Panc1 (cell line): ENCODE measurements at places on chromosomes 5 and 9. TPM values are rescaled to one million over a fixed set of nuclear protein-coding genes. Genes with fewer than 3 reads are reported as not detected.
A peak's percentile ranks its signal among the peaks of the same experiment; 100 is the strongest.

DNA sequence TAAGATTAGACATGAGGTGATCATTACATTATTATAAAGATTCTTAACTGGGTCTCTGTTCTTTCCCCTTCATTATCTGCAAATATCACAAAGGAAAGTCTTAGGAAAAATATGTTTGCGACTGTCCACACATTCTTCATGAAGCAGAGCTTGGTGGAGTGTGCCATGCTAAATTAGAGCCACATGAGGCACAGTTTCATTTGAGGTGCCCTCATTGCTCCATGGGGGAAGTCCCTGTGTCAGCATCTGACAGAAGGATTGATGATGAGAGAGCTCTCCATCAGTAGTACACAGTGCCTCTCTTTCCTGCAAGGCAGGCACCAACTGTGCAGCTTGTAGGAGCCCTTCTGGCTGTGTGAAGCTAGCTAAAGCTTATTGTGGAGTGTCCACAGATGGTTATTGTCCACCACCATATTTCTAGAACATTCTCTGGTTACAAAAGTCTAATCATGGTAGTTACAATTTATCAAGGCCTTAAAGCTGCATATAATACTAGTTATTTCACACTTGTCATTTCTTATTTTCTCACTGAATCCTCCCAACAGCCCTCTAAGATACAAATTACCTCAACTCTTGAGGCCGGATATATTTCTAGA lies 63.9 kb downstream of the C9orf152 start:
- no peak overlapping the region for H3K4me3 ChIP-seq
- no peak for DNase-seq
- H3K27ac ChIP-seq = no peak overlapping the region
- H3K4me1 ChIP-seq = no peaks in the 10 kb centered on the region
- H3K27me3 ChIP-seq = no peaks in the 10 kb centered on the region
- H3K36me3 ChIP-seq = no peaks in the 10 kb centered on the region

DNA sequence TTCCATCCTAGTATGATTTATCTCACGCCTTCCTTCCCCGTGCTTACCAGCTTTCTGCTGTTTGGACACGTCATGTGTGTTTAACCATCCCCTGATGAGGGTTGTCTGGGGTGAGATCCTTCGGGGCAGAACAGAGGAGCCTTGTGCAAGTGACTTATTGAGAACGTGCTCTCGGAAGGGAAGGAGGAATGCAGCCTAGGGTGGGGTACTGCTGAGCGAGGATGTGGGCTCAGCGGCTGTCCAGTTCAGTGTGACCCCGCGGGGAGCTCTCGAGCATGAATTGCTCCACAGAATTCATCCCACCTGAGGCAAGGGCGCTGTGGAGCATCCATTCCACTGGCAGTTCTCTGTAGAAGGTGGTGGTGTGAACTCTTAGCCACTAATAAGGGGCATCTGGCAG lies 4.0 kb downstream of the MYOZ3 start:
- DNase-seq = no peak
- no peak overlapping the region for H3K4me3 ChIP-seq
- no peaks in the 10 kb centered on the region for H3K4me1 ChIP-seq
- H3K36me3 ChIP-seq = no peaks in the 10 kb centered on the region
- no peak overlapping the region for H3K27ac ChIP-seq

GRCh38 chr5:75601996-75602395 lies 9.3 kb upstream of the ANKDD1B start:
- H3K27ac ChIP-seq = no peak overlapping the region
- H3K4me1 ChIP-seq = no peaks in the 10 kb centered on the region
- no peak for DNase-seq
- peaks cover 6% of the 10 kb centered on the region; the same call in 1 of the 2 replicates for H3K36me3 ChIP-seq
- no peak overlapping the region for H3K4me3 ChIP-seq

DNA sequence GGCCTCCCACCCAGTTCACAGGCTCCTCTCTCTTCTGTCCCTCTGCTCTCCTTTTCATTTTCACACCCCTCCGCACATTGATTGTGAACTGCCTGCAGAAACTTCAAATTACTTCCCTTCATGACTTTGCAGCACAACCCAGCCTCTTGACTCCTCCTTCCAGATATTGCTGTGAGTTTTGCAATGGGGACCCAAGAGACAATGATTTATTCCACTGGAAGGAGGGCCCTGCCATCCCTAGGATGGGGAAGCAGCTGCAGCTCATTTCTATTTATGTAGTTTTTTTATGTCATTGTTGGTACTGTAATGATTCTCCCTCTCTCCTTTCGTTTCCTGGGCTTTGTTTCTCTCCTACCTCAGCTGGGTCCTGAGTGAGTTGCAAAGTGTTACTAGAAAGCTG lies 364.9 kb downstream of the ICE1 start:
- no peak for DNase-seq
- H3K36me3 ChIP-seq = no peaks in the 10 kb centered on the region
- no peaks in the 10 kb centered on the region for H3K27me3 ChIP-seq

DNA sequence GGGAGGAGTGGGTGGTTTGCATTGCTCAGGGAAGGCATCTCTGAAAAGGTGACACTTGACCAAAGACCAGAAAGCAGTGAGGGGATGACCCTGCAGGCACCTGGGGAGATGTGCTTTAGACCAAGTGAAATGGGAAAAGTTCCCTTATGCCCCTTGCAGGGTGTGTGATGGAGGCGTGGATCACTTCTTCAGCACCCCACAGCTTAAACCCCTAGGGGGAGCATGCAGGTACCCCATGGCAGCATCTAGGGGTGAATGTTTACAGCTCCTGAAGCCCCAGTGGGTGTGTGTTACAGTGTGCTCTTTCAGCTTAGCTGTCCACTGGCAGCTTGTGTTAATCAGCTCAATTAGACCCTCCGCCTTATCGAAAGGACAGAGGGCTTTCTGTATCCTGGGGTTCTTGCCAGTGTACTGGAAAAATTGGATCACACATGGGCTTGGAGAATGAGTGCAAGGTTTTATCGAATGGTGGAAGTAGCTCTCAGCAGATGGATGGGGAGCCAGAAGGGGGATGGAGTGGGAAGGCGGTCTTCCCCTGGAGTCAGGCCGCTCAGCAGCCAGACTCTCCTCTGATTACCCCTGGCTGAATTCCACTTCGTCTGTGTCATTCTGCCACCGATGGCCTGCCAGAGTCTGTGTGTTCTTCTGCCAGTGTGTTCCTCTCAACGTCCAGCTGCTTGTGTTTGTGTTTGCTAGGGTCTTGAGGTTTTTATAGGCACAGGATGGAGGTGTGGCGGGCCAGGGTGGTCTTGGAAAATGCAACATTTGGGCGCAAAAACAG lies 6.3 kb downstream of the BHMT2 start:
- no peak overlapping the region for H3K27ac ChIP-seq
- H3K36me3 ChIP-seq = no peaks in the 10 kb centered on the region
- no peak for DNase-seq
- H3K27me3 ChIP-seq = peaks cover 4% of the 10 kb centered on the region; the same call in 1 of the 2 replicates
- H3K4me3 ChIP-seq = no peak overlapping the region

GRCh38 chr5:76074487-76075065 lies 8.6 kb upstream of the SV2C start:
- no peak overlapping the region for H3K27ac ChIP-seq
- no peaks in the 10 kb centered on the region for H3K36me3 ChIP-seq
- H3K27me3 ChIP-seq = peaks cover 22% of the 10 kb centered on the region
- no peaks in the 10 kb centered on the region for H3K4me1 ChIP-seq
- no peak overlapping the region for H3K4me3 ChIP-seq

DNA sequence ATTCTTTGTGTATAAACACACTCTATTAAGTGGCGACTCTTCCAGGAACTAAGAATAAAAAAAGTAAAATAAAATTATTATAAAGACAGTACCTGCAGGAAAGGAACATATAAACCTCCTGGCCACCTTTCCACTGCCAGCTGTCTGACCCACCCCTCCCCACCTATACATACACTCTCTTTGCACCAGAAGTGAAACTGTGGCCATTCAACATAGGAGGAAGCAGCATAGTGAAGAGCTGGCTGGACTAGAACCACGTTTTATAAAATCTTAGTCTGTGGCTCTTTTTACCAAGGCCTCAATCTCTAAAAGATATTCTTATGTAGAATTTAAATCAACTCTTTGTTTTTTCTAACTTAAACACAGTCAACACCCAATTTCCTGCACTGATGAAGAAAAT lies 289.6 kb downstream of the GABRB2 start:
- DNase-seq = no peak
- H3K27me3 ChIP-seq = no peaks in the 10 kb centered on the region
- H3K4me3 ChIP-seq = no peak overlapping the region
- no peaks in the 10 kb centered on the region for H3K36me3 ChIP-seq
- no peak overlapping the region for H3K27ac ChIP-seq

GRCh38 chr9:95506678-95507463 lies 9.9 kb downstream of the PTCH1 start:
- no peak for DNase-seq
- peak overlapping the region; percentile 78 for H3K27ac ChIP-seq
- peaks cover 15% of the 10 kb centered on the region for H3K4me1 ChIP-seq
- H3K4me3 ChIP-seq = peak overlapping the region; percentile 78
- H3K36me3 ChIP-seq = no peaks in the 10 kb centered on the region; the same call in 1 of the 2 replicates
- no peaks in the 10 kb centered on the region for H3K27me3 ChIP-seq

DNA sequence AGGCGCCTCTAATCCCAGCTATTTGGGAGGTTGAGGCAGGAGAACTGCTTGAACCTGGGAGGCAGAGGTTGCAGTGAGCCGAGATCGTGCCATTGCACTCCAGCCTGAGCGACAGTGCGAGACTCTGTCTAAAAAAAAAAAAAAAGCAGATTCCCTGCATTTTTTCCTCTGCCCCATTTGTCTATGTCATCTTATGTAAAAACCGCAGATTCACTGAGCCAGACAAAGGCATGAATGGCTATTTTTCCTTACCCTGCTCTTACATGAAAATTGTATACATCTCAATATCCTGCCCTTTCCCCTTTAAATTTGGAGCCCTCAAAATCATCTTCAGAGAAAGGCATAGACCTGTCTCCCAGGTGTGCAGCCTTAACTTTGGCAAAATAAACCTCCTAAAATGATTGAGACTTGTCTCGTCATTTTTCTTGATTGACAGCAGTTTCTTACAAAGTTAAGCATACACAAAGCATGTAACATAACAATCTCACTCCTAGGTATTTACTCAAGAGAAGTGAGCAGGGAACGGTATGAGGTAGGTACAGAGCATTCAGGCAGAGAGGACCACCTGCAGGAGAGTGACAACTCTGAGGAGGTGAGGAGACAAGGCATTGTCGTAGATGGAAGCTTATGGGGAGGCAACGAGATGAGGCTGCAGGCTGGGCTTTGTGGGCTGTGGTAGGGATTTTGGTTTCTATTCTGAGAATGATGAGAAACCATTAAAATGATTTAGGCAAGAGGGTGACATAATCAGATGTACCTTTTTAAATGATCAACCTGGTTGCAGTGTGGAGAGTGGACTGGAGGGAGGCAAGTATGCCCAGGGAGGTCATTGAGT lies 65.7 kb upstream of the IL6ST start:
- H3K36me3 ChIP-seq = no peaks in the 10 kb centered on the region
- DNase-seq = no peak
- peaks cover 7% of the 10 kb centered on the region; the same call in 1 of the 2 replicates for H3K4me1 ChIP-seq
- H3K4me3 ChIP-seq = no peak overlapping the region

DNA sequence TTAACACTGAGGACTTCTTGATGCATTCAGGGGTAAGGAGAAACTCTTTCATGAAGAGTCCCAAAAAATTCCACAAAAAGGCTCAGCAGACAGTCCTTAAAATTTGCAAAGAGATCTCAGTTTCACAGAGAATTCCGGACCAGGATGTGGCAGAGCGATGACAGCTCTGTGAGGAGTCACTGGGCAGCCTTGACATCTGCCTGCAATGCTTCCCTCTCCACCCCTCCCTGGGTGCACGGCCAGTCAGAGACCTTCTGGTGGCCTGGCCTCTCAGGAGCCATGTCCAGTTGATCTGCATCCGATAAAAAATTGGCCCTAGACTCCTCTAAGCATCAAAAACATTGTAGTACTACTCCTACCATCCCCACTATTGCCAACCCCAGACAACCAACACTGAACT lies 76.8 kb downstream of the MACROH2A1 start:
- no peaks in the 10 kb centered on the region for H3K4me1 ChIP-seq
- H3K4me3 ChIP-seq = no peak overlapping the region
- H3K27me3 ChIP-seq = no peaks in the 10 kb centered on the region; the same call in 1 of the 2 replicates
- H3K36me3 ChIP-seq = no peaks in the 10 kb centered on the region
- no peak for DNase-seq

DNA sequence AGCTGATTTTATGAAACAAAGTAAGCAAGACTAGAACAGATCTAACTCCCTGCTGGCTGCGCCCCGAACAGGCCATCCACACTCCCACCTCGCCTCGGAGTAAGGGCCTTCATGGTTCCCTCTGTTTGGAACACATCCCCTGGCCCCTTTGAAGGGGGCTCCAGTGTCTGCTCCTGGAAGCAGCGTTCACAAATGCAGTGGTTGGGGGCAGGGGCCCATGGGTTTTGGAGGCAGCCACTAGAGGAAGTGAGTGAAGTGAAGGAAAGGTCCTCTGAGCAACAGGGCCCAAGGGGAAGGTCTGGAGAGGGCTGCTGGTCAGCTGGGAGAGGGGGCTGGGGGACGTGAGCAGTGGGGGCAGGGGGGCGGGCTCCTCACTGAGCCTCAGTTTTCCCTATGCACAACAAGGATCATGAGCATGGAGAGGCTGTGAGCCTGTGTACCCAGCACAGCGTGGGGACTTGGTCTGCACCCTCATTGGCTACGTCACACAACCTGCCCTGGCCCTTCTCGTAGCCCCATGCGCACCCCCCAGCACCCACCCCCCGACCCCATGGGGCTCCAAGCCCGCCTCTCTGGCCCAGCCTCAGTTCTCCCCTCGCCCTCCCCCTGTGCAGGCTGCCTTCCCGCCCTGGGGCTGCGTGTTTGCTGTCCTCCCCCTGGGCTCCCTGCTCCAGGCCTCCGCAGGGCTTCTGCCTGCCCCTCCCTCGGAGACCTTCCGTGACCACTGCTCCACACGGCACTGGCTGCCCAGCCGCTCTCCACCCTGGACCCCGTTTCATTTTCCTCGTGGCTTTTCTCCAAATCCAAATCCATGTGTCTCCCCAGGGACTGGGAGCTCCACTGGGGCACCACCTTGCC lies 39.5 kb downstream of the RASGEF1C start:
- H3K36me3 ChIP-seq = no peaks in the 10 kb centered on the region
- H3K4me1 ChIP-seq = no peaks in the 10 kb centered on the region; the same call in 1 of the 2 replicates
- no peak overlapping the region for H3K27ac ChIP-seq
- no peak overlapping the region for H3K4me3 ChIP-seq
- peaks cover 4% of the 10 kb centered on the region; the same call in 1 of the 2 replicates for H3K27me3 ChIP-seq

DNA sequence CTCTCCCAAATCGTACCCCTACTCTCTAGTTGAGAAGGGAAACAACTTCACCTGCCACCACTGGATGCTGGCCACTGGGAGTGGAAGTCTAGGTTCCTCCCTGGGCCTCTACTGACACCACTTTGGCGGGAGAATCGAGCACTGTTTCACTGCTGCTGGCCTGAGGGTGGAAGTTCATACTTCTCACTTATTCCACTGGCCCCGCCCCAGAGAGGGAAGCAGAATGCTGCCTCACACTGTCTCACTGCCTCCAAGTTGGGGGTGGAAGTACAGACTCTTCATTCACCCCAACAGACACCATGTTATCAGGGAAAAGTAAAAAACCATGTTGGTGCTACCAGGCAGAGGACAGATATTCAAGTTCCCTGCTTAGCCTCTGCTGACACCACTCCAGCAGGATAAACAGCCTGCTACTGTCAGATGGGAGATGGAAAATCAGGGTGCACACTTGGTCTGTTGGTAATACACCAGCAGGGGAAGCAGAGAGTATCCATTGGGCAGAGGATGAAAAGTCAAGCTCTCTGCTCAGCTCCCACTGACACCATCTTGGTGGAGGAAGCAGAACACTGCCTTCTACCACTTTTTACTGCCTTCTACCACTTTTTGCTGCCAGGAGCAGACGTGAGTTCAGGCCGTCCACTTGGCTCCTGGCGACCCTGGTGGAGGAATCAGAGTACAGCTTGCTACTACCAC lies 159.4 kb downstream of the SIL1 start:
- H3K4me3 ChIP-seq = no peak overlapping the region
- no peaks in the 10 kb centered on the region for H3K27me3 ChIP-seq
- H3K36me3 ChIP-seq = no peaks in the 10 kb centered on the region

The CD274 gene
- total RNA-seq = 0.21 TPM

The SMIM33 gene
- total RNA-seq = not detected

The OGN gene
- total RNA-seq = 0.08 TPM

The ANKRD18A gene
- 9.6 TPM for total RNA-seq

The MXD3 gene
- 12.0 TPM for total RNA-seq

The PCSK1 gene
- not detected for total RNA-seq

The RNF183 gene
- total RNA-seq = not detected
